Transverse colon (tissue), 4 donors: ENCODE measurements at places on chromosomes 2 and 18. TPM values are rescaled to one million over a fixed set of nuclear protein-coding genes. Genes with fewer than 3 reads are reported as not detected.

DNA sequence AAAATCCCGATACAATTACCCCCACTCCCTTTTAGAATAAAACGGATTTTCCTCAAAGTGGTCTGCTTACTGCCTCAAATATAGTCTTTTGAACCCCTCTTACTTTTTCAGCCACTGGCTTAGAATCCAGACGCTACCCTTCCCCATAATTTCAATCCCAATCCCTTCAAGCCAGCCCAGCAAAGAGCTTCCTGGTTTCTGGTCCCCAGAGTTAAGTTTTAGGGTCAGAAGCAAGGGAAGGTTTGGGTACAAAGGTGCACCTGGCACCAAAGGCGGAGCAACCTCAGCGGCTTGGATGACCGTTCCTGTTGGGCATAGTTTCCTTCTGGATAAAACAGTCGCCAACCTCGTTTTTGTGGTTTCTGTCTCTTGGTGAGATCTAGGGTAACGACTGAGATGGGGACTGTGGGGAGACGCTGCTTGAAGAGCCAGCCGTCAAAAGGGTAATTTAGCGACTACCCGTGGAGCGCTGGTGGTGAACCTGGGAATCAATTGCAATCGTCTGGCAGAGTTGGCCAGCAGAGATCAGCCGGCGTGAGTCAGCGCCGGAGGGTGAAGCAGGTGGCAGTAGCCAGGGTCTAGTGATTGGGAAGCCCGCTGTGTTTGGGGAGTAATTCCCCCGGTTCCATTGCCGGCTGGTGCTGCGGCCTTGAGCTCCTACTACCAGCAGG is 1.6 kb downstream of the FEV start:
- peaks cover 100% of the 10 kb centered on the region for H3K27me3 ChIP-seq
- DNase-seq: no peak
- H3K36me3 ChIP-seq: no peaks in the 10 kb centered on the region
- no peak overlapping the region for H3K27ac ChIP-seq
- no peak overlapping the region for H3K4me3 ChIP-seq

DNA sequence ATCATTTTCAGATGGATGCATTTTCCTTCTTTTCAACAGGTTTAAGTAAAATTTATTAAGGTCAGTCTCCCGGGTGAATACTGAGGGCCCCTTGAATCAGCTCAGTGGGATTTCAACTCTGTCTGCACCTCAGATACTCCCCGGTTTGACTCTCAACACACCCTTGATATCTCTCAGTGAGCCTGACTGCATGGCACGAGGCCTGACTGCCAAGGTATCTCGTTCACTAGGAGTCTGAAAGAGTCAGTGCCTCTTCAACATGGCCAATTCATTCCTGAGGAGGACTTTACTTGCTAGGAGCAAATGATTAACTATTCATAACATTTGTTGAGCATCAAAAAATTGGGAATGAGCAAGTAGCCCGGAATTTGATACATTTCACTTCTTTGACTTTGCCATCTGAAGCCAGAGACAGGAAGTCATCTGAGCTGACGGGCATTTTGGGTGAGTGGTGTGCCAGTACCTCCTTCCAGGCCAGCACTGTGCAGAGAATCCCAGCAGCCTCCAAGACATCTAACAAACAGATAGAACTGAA is 81.0 kb downstream of the VAPA start:
- no peaks in the 10 kb centered on the region for H3K27me3 ChIP-seq
- H3K36me3 ChIP-seq: no peaks in the 10 kb centered on the region
- no peak overlapping the region for H3K27ac ChIP-seq
- H3K4me1 ChIP-seq: no peaks in the 10 kb centered on the region

- peak overlapping the region; percentile 100 for H3K27ac ChIP-seq
- peaks cover 54% of the 10 kb centered on the region for H3K4me1 ChIP-seq
- no peaks in the 10 kb centered on the region for H3K36me3 ChIP-seq
- DNase-seq: no peak
- no peak overlapping the region for H3K4me3 ChIP-seq
These were observed 9.4 kb downstream of the FOSL2 start for GRCh38 chr2:28401948-28402550.

DNA sequence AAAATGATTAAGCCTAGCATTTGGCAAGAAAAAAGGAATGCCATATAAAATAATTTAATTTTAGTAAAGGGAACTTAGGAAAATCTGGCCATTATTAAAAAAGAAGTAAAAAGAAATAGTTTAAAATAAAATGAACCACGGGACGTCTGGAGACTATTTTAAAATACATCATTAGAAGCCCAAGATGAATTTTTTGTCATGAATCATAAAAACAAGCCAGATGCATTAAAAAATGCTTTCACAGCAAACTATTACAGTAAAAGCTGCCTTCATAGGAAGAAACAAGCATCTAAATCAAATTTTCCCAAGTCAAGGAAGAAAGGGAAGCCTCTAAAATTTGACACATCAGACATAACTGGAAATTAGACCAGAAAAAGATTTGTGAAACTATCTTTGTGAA is 33.0 kb downstream of the COL5A2 start:
- no peaks in the 10 kb centered on the region for H3K27me3 ChIP-seq
- no peaks in the 10 kb centered on the region for H3K4me1 ChIP-seq
- H3K4me3 ChIP-seq: no peak overlapping the region
- DNase-seq: no peak

DNA sequence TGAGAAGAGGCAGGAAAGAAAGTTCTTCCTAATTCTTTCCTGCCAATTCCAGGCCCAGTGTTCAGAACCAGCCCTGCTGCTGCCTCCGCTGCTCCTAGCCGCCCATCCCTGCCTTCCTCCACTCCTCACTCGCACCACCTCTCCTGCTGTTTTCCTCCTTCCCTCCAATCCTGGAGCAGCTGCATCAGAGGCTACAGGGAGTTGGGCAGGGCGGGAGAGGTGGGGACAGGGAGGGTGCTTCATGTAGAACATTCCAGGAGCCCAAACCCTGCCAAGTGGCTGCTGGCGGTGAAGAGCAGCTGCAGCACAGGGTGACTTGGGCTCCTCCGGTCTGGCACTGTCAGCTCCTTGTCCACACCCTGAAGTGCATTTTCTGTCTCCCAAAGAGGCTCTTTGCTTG is 176.3 kb downstream of the TNS1 start:
- H3K36me3 ChIP-seq: no peaks in the 10 kb centered on the region
- H3K27ac ChIP-seq: peak overlapping the region; percentile 62
- no peaks in the 10 kb centered on the region for H3K27me3 ChIP-seq
- peak; percentile 49 for DNase-seq

GRCh38 chr2:205848601-205849000 is 166.3 kb downstream of the NRP2 start:
- H3K27ac ChIP-seq: no peak overlapping the region
- no peak overlapping the region for H3K4me3 ChIP-seq
- no peaks in the 10 kb centered on the region for H3K4me1 ChIP-seq
- H3K27me3 ChIP-seq: no peaks in the 10 kb centered on the region

DNA sequence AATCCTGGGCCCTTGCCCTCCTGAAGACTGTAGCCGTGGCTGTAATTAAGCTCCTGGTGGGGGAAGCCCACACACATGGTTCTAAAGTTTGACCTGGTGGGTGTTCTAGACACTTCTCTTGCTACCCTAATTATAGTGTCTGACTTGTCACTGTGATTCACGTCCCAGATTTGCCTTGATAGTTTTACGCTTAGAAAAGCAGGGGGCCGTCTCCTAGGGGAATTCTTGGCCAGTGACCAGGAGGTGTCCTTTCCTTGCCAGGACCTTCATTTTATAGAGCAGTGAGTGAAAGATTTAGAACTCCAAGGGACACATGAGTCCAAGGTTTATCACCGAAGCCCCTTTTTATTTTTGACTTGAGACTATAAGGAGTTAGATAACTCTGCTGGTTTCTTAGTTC is 9.0 kb downstream of the TMEM214 start:
- H3K27me3 ChIP-seq: no peaks in the 10 kb centered on the region
- no peak overlapping the region for H3K4me3 ChIP-seq
- no peak for DNase-seq
- H3K27ac ChIP-seq: peak overlapping the region; percentile 58

- H3K27me3 ChIP-seq: no peaks in the 10 kb centered on the region
- DNase-seq: no peak
- peaks cover 32% of the 10 kb centered on the region for H3K4me1 ChIP-seq
- no peak overlapping the region for H3K4me3 ChIP-seq
- no peaks in the 10 kb centered on the region for H3K36me3 ChIP-seq
These were observed 155.4 kb upstream of the ACAA2 start for GRCh38 chr18:49968644-49969309.

GRCh38 chr2:69092857-69093256 is 79.9 kb downstream of the ANTXR1 start:
- H3K4me1 ChIP-seq: peaks cover 21% of the 10 kb centered on the region
- no peaks in the 10 kb centered on the region for H3K36me3 ChIP-seq
- no peak overlapping the region for H3K4me3 ChIP-seq
- H3K27ac ChIP-seq: no peak overlapping the region
- DNase-seq: no peak

- no peak for DNase-seq
- H3K27me3 ChIP-seq: no peaks in the 10 kb centered on the region
- H3K36me3 ChIP-seq: no peaks in the 10 kb centered on the region
- no peak overlapping the region for H3K4me3 ChIP-seq
- H3K4me1 ChIP-seq: peaks cover 4% of the 10 kb centered on the region
These were observed 24.1 kb downstream of the DCDC2C start for GRCh38 chr2:3727397-3728045.

- no peak for DNase-seq
- peaks cover 4% of the 10 kb centered on the region for H3K4me1 ChIP-seq
- H3K27me3 ChIP-seq: no peaks in the 10 kb centered on the region
- no peaks in the 10 kb centered on the region for H3K36me3 ChIP-seq
- no peak overlapping the region for H3K27ac ChIP-seq
- H3K4me3 ChIP-seq: no peak overlapping the region
These were observed 256.5 kb downstream of the MYCN start for GRCh38 chr2:16196687-16197503.

- peaks cover 11% of the 10 kb centered on the region for H3K4me1 ChIP-seq
- no peak overlapping the region for H3K4me3 ChIP-seq
- no peak for DNase-seq
- no peak overlapping the region for H3K27ac ChIP-seq
- H3K36me3 ChIP-seq: no peaks in the 10 kb centered on the region
These were observed 276.7 kb upstream of the STON1 start for GRCh38 chr2:48253301-48253700.

GRCh38 chr2:198807131-198807530 is 650.6 kb downstream of the SATB2 start:
- no peak overlapping the region for H3K4me3 ChIP-seq
- no peaks in the 10 kb centered on the region for H3K27me3 ChIP-seq
- no peak overlapping the region for H3K27ac ChIP-seq
- DNase-seq: no peak
- H3K36me3 ChIP-seq: no peaks in the 10 kb centered on the region

GRCh38 chr18:8034674-8035073 is 467.6 kb downstream of the PTPRM start:
- H3K4me3 ChIP-seq: no peak overlapping the region
- no peak overlapping the region for H3K27ac ChIP-seq
- no peaks in the 10 kb centered on the region for H3K36me3 ChIP-seq
- no peak for DNase-seq
- H3K27me3 ChIP-seq: no peaks in the 10 kb centered on the region

Gene DSG1
- not detected for total RNA-seq

Gene CCDC195
- total RNA-seq: not detected

Gene CCDC68
- 72.9 TPM for total RNA-seq

Gene THSD7B
- total RNA-seq: not detected

Gene ALS2
- total RNA-seq: 9.1 TPM
